Naive thymus-derived CD8-positive, alpha-beta T cell (primary cell): ENCODE measurements at places on chromosomes 11 and 22.

GRCh38 chr11:67255353-67255752 lies 10.9 kb upstream of the GRK2 start:
- DNase-seq, result no peak

GRCh38 chr11:2911785-2912391 lies 17.3 kb downstream of the PHLDA2 start:
- DNase-seq, result no peak

DNA sequence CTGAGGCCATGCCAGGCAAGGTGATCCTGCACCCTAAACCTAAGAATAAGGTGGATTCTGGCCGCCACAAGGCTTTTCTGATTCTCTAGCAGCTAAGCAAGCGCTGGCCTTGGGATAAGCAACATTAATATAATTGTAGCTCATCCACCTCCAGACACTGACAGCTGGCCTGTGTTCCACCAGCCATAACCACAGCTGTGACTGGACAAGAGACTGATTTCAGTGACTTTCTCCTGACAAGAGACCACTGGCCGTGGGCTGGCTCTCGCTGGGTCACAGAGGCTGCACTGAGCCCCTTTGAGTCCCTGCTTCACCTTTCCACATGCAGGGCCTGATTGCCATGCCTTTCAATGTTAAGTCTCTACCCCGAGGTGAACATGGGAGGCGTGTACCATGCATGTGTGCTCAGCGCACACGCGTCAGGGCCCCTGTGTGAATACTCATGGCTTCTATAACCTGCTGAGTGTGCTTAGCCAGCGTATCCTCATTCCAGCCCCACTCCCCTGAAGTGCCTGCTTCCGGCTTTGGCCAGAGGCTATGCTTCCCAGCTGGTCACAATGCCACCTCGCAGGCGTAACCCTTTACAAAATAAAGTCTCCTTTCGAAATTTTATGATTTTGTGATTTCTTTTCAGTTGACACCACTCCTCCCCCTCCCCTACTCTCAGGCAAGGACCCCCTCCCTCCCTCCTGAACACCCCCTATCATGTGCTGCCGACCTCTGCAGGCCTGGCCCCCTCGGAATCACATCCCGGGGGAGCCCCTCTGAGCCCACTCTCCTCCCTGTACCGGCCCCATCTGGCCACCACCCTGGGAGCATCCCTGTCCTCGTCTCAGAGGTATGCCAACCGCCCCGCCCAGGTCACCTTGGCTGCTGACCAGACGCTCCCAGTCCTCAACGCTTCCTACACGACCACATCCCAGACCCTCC lies 128.1 kb downstream of the CTTN start:
- no peak for DNase-seq

GRCh38 chr11:66498506-66498905 lies 11.9 kb upstream of the BBS1 start:
- DNase-seq, result no peak

- no peak for DNase-seq
Measured at GRCh38 chr22:43377896-43378704, 33.7 kb upstream of the MPPED1 start.

DNA sequence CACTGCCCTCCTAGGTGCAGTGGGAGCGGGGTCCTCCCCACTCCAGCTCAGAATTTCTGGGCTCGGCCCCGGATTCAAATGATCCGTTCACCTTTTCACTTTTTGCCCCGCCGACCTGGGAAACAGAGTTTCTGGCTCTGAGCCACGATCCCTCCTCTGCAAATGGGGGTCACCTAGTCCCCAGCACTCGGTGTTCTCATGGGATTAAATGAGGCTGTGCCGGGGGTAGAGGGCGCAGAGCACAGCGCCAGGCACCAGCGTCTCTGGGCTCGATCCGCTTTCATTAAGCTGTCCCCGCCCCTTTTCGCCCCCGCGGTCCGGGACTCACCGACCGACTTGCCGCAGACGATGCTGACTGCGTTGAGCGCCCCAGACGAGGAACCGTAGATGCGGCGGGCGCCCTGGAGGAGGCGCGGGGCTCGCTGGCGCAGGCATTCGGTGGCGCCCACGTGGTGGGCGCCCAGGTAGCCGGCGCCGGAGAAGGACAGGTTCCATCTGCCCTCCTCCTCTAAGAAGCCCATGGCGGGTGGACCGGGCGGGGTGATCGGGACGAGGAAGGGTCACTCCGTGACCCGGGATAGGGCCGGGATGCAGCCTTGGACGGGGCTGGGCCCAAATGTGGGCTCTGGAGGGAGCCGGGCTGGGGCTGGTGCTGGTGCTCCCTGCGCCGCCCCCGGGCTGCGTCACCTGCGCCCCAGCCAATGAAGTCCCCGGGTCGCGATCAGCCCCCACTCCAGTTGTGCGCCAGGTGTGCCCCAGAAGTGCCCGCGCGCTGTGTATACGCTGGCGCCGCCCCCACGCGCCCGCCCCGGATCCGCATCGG lies at the start of gene PNPLA5:
TSS of gene PNPLA5 (minus strand) at position 654 of the 823 bp plus-strand sequence. CDS start at position 521, 133 bp downstream.
- DNase-seq, result no peak

GRCh38 chr11:133520707-133521106 lies 11.6 kb downstream of the OPCML start:
- DNase-seq, result no peak

GRCh38 chr11:48081151-48082010 lies 101.0 kb downstream of the PTPRJ start:
- no peak for DNase-seq

GRCh38 chr11:86438685-86439084 lies 64.0 kb downstream of the CCDC81 start:
- DNase-seq, result no peak

DNA sequence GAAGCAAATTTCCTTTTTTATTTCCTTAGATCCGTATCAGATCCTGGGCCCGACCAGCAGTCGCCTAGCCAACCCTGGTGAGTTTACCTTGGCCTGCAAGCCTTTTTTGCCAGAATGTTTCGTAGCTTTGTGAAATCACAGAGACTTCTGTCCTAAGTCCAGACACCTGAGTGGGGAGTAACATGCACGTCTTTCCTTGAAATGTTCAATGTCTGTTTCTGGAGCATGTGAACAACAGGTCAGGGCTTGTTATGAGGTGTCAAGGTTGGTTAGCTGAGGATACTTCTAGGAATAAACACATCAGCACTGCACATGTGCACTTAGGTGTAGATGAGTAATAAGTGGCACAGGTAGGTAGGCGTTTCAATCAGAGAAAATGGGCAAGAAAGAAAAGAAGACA lies 58.0 kb downstream of the KCNJ1 start:
- DNase-seq, result no peak

DNA sequence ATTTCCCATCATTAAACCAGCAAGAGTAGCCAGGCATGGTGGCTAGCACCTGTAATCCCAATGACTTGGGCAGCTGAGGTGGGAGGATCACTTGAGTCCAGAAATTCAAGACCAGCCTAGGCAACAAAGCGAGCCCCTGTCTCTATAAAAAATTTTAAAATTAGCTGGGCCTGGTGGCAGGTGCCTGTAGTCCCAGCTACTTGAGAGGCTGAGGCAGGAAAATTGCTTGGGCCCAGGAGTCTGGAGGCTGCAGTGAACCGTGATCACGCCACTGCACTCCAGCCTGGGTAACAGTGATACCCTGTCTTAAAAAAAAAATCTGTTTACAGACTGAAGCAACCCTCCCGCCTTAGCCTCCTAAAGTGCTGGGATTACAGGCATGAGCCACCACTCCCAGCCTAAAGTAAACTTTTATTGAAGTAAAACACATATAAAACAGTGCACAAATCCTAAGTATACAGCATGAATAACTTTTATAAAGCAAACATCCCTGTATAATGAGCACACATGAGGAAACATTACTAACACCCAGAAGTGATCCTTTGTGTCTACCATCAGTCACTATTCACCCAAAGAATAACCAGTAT lies 12.6 kb downstream of the UCP3 start:
- no peak for DNase-seq

GRCh38 chr11:134835561-134835960 lies 423.5 kb upstream of the B3GAT1 start:
- no peak for DNase-seq
